Glutamatergic neuron (in vitro differentiated cells): ENCODE measurements at places on chromosomes 7 and 10. TPM values are rescaled to one million over a fixed set of nuclear protein-coding genes. Genes with fewer than 3 reads are reported as not detected.

Gene ANKRD61
- not detected for total RNA-seq

Gene SEC31B
- 22.3 TPM for total RNA-seq

Gene TMEM273
- 0.39 TPM for total RNA-seq

Gene DNAJC12
- 54.7 TPM for total RNA-seq

Gene RAB19
- not detected for total RNA-seq

Gene TMEM139
- not detected for total RNA-seq

Gene UROS
- 48.0 TPM for total RNA-seq

Gene CCDC3
- 13.8 TPM for total RNA-seq

Gene RNLS
- 4.4 TPM for total RNA-seq

Gene DRGX
- 65.2 TPM for total RNA-seq

Gene PRSS37
- not detected for total RNA-seq

Gene SLC18A3
- total RNA-seq = 21.5 TPM

Gene ELAPOR2
- total RNA-seq = 122 TPM

Gene CFAP46
- total RNA-seq = 5.2 TPM

Gene SFRP4
- total RNA-seq = 2.2 TPM

Gene ASB10
- not detected for total RNA-seq

Gene GARIN1A
- 8.2 TPM for total RNA-seq

Gene CRYGN
- not detected for total RNA-seq

Gene CYP2E1
- total RNA-seq = 7.1 TPM

Gene ARHGAP22
- total RNA-seq = 10.0 TPM

Gene ZNF239
- total RNA-seq = 4.1 TPM

Gene POLR2J
- 28.4 TPM for total RNA-seq

Gene ELMO1
- 5.5 TPM for total RNA-seq

Gene MOSPD3
- 37.1 TPM for total RNA-seq

Gene SRI
- 179 TPM for total RNA-seq

Gene OR2F2
- not detected for total RNA-seq

Gene CPA4
- total RNA-seq = not detected

Gene WNT8B
- total RNA-seq = not detected

Gene CNPY1
- not detected for total RNA-seq

Gene ZNF479
- not detected for total RNA-seq

Gene GPR15LG
- not detected for total RNA-seq

Gene FBH1
- 65.0 TPM for total RNA-seq

Gene SEMA3D
- total RNA-seq = 13.6 TPM

Gene PPP2R2D
- 42.8 TPM for total RNA-seq

Gene VSIR
- total RNA-seq = 0.29 TPM

Gene SPDYE18
- total RNA-seq = 1.1 TPM
